Kidney tubule cell (primary cell): ENCODE measurements at places on chromosomes 7 and 10.

DNA sequence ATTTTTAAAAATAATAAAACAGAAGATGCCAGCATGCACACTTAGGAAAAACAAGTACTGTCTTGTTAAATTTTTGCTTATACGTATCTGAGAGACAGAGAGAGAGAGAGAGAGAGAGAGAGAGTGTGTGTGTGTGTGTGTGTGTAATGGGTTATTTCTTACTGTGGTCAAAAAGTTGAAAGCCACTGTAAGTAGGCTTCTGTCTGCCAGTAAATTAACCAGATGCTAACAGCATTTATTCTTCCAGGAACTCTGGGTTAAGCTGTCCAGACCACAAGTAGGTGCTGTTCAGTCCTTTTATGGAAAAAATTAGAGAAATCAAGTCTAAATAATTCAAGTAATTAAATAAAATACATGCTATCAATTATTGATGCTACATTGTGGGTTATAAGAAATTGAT is 39.7 kb downstream of the RNF32 start:
- no peak for DNase-seq

DNA sequence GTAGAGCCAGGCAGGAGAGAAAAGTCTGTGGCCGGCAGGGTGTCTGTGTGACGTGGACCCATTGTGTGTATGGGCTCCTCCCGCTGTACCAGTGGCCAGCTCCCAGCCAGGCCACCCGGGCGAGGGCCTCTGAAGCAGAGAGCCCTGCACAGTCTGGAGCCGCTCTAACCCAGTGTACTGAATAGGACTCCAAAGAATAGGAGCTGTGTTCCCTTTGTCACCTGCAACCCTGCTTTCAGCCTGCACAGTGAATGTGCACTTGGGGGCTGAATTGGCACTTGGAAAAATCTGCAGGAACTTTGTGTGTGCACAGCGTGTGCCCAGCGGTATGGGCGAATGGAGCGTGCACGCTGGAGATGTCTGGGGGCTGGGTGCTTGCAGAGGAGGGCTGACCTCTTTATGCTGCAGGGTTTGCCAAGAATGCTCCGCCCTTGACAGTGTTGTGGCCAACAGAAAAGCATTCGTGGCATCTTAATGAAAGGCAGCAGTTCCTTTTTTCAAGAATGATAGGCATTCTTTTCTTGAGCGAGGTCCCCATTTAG is 216.2 kb downstream of the AUTS2 start:
- DNase-seq = no peak

GRCh38 chr7:8205537-8205936 is 56.4 kb downstream of the ICA1 start:
- no peak for DNase-seq

- DNase-seq = no peak
These were observed 7.0 kb downstream of the TAX1BP1 start for GRCh38 chr7:27746978-27747377.
